ENCODE measurements at places on chromosomes 4 and X.

- DNase-seq: no peak
Observed at GRCh38 chr4:106803083-106803482, 233.0 kb downstream of the DKK2 start.

GRCh38 chrX:10582945-10583344, 37.4 kb downstream of the MID1 start:
- DNase-seq: no peak

- no peak for DNase-seq
Observed at GRCh38 chr4:20426028-20426427, 174.3 kb downstream of the SLIT2 start.

DNA sequence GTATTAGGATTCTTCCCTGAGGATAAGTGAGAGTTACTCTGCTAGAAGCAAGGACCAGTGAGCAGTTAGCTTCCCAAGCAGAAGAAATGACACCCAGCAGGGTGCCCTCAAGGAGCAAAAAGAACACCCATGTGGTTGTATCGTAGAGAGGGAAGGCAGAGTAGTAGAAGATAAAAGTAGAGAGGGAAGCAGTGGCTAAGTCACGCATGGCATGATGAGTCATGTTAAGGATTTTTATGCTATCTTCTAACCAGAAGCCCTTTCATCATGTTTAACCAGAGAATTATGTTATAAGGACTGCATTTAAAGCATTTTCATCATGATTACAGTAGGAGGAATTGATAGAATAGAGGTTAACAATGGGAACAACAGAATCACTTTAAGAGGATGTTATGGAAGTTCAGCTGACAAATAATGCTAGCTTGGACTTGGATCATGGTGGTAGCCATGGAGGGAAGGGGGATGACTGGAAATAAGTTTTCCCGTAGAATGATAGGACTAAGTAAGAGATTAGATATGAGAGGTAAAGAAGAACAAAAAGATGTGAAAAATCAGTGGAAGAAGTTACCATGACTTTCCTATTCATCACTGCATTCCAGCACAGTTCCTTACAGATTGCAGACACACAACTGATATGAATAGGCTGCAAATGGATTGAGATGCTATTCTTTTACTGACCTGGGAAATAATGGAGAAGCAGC, 383.5 kb upstream of the INTU start:
- DNase-seq: no peak

GRCh38 chr4:101078950-101079349, 268.4 kb downstream of the PPP3CA start:
- no peak for DNase-seq
